ENCODE measurements at places on chromosomes 11 and 22. TPM values are rescaled to one million over a fixed set of nuclear protein-coding genes. Genes with fewer than 3 reads are reported as not detected.
A peak's percentile ranks its signal among the peaks of the same experiment; 100 is the strongest.

Gene MOGAT2
- total RNA-seq = not detected

- peak; percentile 84 for DNase-seq
These were observed 198.5 kb upstream of the CTSC start for GRCh38 chr11:88535916-88536547.

Gene OR51E2
- total RNA-seq = not detected

DNA sequence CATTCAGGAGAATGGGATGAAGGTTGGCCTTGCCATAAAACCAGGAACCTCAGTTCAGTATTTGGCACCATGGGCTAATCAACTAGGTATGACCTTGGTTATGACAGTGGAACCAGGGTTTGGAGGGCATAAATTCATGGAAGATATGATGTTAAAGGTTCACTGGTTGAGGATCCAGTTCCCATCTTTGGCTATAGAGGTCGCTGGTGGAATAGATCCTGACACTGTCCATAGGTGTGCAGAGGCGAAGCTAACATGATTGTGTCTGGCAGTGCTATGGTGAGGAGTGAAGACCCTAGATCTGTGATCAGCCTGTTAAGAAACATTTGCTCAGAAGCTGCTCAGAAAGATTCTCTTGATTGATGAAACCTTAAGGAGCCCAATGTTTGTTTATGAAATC, 5.7 kb downstream of the NF2 start:
- DNase-seq = no peak

GRCh38 chr11:13701506-13701905, 33.0 kb downstream of the FAR1 start:
- DNase-seq = no peak

- no peak for DNase-seq
These were observed 33.1 kb downstream of the EIF3F start for GRCh38 chr11:8020244-8020597.

DNA sequence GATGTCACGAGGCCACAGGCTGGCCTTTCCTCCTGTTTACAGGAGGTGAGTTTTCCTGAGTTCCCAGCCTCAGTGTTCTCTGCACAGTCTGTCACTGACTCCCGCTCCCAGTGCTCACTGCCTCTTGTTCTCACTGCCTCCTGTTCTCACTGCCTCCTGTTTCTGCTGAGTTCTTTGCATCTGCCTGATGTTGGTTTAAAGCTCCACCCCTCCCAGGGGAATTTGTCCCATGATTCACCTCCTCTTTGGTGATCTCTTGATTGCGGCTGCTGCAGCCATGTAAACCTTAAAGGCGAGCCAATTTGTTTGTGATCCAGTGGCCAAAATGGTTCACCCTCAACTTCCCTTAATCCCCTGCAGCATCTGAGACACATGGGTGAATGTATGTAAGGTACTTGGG, 6.0 kb upstream of the TUBA8 start:
- no peak for DNase-seq

- no peak for DNase-seq
These were observed 49.7 kb upstream of the PRODH start for GRCh38 chr22:18985780-18986179.

Data from RPMI7951 (cell line).